ENCODE measurements at places on chromosomes 5 and 9. TPM values are rescaled to one million over a fixed set of nuclear protein-coding genes. Genes with fewer than 3 reads are reported as not detected.

FAM221B gene
- not detected for polyA plus RNA-seq

IFNA2 gene
- not detected for polyA plus RNA-seq

REEP2 gene
- polyA plus RNA-seq, result 2.4 TPM

CNTNAP3 gene
- polyA plus RNA-seq, result not detected

CYLC2 gene
- polyA plus RNA-seq, result not detected

RNF14 gene
- 38.6 TPM for polyA plus RNA-seq

SOX30 gene
- not detected for polyA plus RNA-seq

RPL37 gene
- polyA plus RNA-seq, result 1,697 TPM

SLU7 gene
- 60.4 TPM for polyA plus RNA-seq

IRX2 gene
- polyA plus RNA-seq, result not detected

ORM2 gene
- not detected for polyA plus RNA-seq

DNA sequence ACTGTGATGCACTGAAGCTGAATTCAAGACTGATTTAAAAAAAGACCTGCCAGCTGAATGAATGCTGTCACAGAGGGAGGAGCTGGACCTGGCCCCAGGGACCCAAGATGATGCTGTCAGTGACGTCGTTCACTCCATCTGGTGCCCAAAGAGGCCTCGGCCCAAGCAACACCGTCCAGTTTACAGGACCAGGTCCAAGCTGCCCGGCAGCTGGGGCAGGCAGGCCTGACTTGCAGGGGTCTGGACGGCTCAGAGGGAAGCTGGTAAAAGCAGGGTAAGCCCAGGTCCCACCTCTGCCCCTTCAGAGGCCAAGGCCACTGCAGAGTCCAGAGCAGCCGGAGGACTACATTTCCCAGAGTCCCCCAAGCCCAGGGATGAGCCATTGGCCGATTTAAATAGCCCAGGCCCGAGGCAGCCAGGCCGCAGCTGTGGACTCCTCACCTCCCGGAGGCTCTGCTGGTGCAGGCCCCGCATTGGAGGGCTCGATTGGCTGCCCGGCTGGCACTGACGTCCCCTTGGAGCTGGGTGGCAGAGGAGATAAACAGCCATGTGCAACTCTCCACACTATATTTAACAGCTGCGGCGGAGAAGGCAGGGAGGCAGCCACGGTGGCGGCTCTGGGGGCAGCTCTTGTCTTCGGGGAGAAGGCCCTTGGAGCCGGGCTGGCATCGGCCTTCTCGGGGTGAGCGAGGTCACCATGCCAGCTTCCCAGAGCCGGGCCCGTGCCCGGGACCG is at the start of gene PLPP7:
TSS of gene PLPP7 (plus strand) at position 423 of the 735 bp plus-strand sequence. CDS start at position 698, 275 bp downstream.
- no peak for DNase-seq

DNA sequence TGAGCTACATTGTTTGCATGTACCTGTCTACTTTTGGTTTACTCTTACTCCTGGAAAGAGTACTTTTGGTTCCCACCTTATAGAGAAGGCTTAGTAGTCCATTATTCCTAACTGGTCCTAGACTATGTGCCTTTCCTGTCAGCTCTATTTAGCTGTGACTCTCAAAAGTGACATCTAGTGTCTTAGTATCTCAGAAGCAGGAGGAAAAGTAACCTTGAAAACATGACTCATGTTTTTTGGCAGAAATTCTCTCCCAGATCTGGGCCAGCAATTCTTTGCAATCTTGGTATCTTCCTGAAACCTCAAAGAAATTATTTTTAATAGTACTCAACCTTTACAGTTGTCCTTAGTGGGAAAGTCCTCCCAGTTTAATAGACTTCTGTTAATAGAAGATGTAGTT is 691.7 kb upstream of the SEMA6A start:
- no peak for DNase-seq

DNA sequence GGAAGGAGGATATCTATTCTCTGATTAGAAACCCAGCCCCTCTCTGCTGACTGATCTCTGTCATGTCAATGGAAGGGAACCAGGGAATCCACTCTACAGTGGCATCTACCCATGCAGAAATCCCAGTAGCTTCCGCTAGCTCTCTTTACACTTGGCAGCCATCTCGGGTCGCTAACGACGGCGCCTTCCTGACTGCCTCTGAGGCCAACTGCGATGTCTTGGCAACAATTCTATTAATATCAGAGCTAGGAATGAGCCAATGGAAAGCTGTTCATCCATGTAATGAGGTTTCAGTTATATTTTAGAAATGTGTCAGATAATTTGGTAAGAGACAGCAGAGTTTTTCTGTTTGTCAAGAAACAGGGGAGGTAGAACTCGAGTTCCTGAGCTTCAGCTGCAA is 67.6 kb upstream of the ATP10B start:
- no peak for DNase-seq

DNA sequence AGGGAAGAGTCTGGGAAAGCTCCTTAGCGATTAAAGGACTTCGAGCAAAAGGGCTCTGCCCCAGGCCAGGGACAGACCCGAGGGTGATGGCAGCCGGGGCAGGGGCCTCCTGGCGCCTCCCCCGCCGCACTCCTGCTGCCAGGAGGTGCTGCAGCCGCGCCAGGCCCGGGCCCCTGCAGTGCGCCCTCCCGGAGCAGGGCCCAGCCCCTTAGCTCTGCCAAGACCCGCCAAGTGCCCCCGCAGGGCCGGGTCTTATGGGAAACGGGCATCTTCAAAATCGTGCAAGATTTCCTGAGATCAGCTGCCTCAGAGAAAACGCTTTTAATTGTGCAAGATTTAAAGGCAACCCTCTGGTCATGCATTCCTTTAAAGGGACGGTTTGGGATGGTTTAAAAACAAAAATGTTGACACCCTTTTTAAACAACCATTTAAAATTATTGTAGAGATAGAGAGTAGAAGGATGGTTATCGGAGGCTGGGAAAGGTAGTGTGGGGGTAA is 52.4 kb downstream of the CDC14B start:
- no peak for DNase-seq

GRCh38 chr5:89721931-89722330 is 687.6 kb downstream of the CETN3 start:
- no peak for DNase-seq

- DNase-seq, result no peak
Observed at GRCh38 chr5:133298447-133298846, 246.6 kb downstream of the HSPA4 start.

- no peak for DNase-seq
Observed at GRCh38 chr9:85041466-85042137, 372.1 kb downstream of the NTRK2 start.

DNA sequence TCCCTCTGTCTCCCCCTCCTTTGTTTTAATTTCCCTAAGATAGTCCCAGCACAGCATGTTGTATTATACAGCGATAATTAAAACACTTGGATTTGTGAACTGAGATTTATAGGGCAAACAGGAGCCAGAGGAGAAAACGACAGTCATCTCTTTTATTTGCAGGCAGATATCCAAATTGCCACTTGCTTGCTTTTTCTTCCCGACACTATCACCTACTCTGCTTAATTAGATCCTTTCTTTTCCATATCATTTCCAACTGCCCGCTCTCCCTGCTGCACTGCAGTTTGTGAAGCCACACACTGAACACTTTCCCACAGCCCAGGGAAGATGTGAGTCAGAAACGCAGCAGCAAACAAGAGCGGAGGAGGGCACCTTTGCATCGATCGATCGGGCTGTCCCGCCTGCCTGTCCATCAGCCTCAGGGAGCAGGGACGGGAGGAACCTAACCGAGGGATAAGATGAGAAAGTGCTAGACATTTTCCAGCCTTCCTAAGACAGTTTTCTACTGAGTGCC is 35.8 kb upstream of the SPRY4 start:
- DNase-seq, result no peak

DNA sequence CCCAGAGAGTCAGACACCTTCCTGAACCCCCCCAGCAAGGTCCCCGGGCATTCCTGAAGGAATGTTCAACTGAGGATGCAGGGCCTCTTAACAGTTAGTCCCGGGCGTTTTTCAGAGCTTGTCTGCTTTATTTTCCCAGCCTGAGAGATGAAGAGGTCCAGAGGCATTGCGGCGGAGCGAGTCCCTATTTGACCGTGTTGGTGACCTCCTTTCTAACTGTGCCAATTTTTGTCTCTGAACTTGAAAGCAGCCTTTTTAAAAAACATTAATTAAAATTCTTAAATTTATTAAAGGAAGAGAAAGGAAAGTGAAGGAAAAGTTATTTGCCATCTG is 433 bp upstream of the PTAR1 start:
- no peak for DNase-seq

DNA sequence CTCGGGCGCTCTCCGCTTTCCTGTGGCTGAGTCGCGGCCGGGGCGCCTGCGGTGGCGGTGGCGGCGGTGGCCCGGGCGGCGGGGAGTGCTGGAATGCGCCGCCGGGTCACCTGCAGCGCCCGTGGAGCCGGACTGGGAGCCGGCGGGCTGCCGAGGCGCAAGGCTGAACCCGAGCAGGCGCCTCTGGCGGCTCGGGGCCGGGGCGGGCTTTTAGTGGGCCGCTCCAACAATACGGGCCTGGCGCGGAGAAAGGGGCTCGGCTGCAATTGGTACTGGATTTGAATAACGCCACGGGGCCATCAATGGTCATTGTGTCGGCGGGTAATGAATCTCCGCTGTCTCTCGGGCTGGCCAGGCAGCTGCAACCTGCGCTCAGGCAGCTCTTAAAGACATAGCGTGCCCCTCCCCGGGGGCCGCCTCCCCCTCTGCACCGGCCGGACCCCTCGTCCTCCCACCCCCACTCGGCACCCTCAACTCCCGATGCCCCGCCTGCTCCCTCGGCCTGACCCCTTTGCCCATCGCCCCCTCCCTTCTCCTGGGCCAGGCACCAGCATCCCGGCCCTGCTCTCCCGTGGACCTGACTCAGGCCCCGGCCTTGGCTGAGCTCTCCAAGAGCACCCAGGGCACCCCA is 22.1 kb downstream of the URM1 start:
- DNase-seq, result no peak

- DNase-seq, result peak; percentile 98
Observed at GRCh38 chr5:143435210-143435657, 31.7 kb upstream of the NR3C1 start.

- no peak for DNase-seq
Observed at GRCh38 chr5:138498376-138498775, 33.1 kb downstream of the EGR1 start.

DNA sequence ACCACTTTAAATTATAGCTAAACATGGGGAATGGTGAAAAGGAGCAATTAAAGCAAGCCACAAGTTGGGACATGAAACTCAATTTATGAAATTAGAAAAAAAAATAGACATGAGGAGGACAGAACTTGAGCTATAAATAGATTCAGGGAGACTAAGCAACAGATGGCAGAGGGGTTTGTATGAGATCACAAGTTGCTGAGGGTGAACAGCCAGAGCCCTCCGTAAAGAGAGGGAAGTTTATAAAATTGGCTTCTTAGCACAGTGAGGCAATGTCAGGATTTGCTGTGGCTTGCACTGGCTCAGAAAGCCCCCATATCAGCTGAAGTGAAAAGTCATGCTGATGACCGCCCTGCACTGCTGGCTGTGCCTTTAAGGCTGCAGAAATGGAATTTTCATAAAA is 443.4 kb upstream of the CD180 start:
- no peak for DNase-seq

GRCh38 chr5:130337179-130337888 is 433.1 kb downstream of the CHSY3 start:
- no peak for DNase-seq

- DNase-seq, result no peak
Observed at GRCh38 chr9:93673021-93673838, 96.8 kb downstream of the PHF2 start.

DNA sequence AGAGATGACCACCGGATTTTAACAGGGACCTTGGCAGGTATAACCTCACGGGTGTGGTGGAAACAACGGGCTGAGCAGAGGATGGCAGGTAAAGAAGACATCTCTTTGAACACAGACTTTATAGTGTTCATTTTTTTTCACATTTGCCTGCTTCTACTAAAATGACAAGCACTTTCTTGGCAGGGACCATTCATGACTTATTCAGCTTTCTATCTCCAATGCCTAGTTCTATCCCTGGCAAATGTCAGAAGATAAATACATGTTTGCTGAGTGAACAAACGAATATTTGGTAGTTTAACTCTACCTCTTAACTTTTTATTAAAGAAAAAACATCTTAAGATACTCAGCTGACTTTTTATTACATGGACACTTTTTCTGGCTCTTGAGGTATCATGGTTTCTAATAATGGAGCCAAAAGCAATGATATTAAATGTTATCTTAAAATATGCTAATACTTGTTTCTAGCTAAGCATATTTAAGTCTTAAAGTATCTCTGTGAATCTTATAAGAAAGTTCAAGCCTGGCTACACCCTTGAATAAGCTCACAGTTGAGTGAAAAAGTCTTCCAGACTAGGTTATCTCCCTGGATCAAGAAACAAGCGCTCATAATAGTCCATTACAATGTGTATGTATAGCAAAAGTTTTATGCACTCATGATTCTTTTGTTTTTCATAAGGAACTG is 8.5 kb downstream of the ELL2 start:
- DNase-seq, result no peak

DNA sequence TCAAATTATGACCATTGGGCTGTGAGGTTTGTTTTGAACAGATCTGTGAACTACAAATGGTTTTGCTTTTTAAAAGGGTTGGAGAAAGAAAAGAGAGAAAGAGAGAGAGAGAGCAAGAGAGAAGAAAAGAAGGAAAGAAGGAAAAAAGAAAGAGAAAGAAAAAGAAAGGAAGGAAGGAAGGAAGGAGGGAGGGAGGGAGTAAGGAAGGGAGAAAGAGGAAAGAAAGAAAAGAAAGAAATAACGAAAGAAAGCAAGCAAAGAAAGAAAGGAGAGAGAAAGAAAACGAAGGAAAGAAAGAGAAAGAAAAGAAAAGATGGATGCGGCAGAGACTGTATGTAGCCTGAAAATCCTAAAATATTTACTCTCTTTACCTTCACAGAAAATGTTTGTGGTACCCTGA is 104.0 kb downstream of the PARP8 start:
- DNase-seq, result no peak

GRCh38 chr9:76519075-76519835 is 60.3 kb downstream of the GCNT1 start:
- no peak for DNase-seq

- DNase-seq, result no peak
Observed at GRCh38 chr9:68998812-68999211, 15.1 kb downstream of the PRKACG start.

DNA sequence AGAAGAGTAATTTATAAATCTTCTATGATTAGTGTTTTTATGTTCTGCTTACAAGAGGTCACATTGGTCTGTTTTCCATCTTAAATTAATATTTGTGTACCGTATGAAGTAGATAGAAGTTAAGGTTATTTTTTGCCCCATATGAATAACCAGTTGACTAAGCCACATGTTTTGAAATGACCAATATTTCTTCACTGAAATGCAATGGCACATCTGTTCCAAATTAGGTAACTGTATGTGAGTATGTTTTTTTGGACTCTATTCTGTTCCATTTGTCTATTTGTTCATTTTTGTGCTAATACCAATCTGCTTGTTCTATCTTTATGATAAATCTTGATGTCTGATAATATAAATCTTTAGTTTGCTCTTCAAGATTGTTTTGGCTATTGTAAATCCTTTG is 17.7 kb downstream of the JAK2 start:
- no peak for DNase-seq

- no peak for DNase-seq
Observed at GRCh38 chr5:175854231-175855040, 16.9 kb upstream of the CPLX2 start.

GRCh38 chr5:90434116-90434714 is 24.7 kb upstream of the CETN3 start:
- DNase-seq, result no peak

- no peak for DNase-seq
Observed at GRCh38 chr9:122389195-122389594, 18.4 kb downstream of the PTGS1 start.

- no peak for DNase-seq
Observed at GRCh38 chr9:108772301-108772894, 83.4 kb downstream of the ACTL7B start.

GRCh38 chr5:113974976-113975375 is 386.9 kb upstream of the KCNN2 start:
- DNase-seq, result no peak
